ENCODE measurements at places on chromosomes 12 and 14. TPM values are rescaled to one million over a fixed set of nuclear protein-coding genes. Genes with fewer than 3 reads are reported as not detected.

- DNase-seq: no peak
These were observed 404 bp upstream of the CCDC91 start for GRCh38 chr12:28189784-28190320.

- no peak for DNase-seq
These were observed 3.2 kb upstream of the EGLN3 start for GRCh38 chr14:33954016-33954598.

- no peak for DNase-seq
These were observed 9.0 kb downstream of the ARHGDIB start for GRCh38 chr12:14952299-14952921.

- DNase-seq: no peak
These were observed 16.7 kb upstream of the FAIM2 start for GRCh38 chr12:49920241-49920914.

- DNase-seq: no peak
These were observed 245.4 kb downstream of the FOXN3 start for GRCh38 chr14:89171628-89172027.

DNA sequence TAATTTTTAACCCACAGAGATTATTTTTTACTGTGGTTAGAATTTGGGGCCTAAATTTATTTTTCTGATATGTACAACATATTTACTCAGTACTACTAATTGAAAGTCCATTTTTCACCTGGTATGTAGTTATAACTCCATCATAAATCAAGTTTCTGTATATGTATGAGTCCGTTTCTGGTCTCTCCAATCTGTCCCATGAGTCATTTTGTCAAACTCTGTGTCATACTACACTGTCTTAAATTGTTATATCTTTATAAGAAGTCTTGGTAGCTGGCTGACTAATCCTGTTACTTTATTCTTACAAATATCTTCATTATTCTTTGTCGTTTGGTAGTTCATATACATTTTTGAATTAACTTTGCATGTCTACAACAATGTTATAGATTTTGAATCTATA is 344.0 kb downstream of the PDZRN4 start:
- no peak for DNase-seq

GRCh38 chr12:57832966-57833365 is 13.6 kb downstream of the CTDSP2 start:
- no peak for DNase-seq

DNA sequence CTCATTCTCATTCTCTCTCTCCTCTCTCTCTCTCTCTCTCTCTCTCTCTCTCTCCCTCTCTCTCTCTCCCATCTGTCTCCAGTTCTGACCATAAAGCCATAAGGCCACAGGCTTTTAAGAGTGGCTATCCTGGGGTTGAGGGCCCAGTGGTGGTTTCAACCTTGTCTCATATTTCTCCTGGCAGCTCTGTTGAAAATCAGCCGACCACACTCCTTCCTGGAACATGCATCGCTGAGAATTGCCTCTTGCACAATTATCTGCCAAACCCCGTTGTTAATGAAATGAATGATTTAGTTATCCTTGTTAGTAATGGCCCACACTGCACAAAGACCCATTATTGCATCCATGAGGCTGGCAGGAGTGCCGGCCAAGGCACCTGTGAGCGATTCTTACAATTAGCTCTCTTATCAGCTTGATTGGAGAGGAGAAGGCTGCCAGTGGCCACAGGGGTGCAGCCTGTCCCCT is 30.4 kb upstream of the KCNA5 start:
- no peak for DNase-seq

DNA sequence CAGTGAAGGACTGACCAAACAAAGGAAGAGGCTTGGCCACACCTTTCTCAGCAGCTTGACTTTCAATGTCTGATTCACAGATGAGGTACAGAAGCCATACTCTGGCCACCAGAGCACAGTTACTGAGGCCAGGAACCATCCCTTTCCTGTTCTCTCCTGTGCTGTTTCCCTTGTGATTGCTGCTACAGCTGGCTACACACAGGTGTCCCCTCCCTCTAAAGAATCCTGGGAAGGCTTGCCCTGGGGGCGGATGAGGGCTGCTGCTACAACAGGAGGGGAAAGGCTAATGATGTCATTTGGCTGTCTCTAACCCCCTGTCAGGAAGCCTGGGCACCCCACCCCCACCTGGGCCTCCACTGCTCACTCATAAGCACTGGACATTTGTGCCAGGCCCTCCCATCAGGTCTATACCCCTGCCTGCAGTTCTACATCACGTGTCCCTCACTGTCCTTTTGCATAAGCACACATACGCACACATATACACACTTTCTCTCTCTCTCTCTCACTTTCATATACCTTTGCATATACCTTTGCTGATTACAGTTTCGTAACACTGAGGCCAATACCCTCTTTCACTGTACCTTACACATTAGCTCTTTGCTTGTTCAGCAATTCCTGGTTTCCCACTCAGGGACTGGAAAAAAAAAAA is 41.4 kb downstream of the PRPF40B start:
- DNase-seq: no peak

- DNase-seq: no peak
These were observed 184.8 kb upstream of the PDE3A start for GRCh38 chr12:20183563-20183962.

GRCh38 chr14:95183532-95184412 is 26.4 kb upstream of the DICER1 start:
- no peak for DNase-seq

GRCh38 chr12:78797196-78797931 is 67.2 kb upstream of the SYT1 start:
- DNase-seq: no peak

- no peak for DNase-seq
These were observed 3.4 kb upstream of the LGMN start for GRCh38 chr14:92751819-92752218.

DNA sequence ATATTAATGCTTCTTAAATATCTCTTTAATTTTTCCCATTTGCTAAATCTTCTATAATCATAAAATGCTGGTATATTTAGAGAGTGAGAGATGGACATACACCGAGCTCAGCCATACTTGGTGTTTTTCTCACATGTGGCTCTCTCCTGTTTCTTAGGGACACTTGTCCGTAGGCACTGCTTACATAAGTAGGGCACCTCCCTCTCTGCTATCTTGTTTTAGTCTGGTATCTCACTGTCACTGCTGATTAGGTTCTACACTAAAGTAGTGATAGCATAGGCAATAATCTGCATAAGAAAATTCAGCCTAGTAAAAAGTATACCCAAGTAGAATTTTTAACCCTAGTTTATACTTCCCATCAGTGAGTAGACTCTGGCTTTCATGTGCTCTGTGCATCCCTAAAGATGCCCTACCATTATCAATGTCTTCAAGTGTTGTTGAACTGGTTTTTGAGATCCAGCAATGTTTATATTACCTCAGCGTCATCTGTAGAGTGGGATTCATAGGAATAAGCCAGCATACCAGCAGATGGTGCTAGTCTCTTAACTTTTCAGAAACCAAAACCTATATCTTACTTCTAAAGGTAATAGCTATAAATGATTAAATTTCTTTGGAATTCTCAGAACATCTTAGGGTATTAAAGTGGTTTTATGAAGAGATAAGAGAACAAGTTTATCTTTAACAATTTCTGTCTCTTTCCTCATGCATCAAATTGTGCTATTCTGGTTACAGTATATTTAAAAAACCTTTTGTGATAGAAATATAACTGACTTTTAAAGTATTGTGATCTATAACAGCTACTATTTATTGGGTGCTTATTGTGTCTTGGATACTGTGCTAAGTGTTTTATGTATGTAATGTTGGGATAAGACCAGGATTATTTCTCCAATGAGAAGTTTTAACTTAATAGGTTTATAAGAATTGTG is 32.9 kb downstream of the ARID2 start:
- peak; percentile 25 for DNase-seq

GRCh38 chr14:43692706-43693105 is 814.4 kb downstream of the FSCB start:
- no peak for DNase-seq

DNA sequence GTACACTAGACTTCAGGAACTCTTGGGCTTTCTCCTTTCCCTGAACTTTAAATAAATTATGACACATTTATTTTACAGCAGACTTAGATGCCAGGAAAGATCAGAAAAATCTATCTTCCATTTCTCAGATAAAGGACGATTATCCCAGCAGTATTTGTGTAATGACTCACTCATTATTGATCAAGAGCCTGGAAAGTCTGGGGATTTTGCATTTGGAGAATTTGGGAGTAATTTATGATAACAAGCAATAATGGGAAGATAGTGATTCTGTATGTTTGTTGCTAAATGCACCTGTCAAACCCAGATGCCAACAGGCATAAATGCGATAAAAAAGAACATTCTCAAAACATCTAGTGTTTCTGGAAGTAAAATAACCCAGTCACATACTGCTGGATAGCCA is 480.2 kb upstream of the ATP2B1 start:
- DNase-seq: no peak

CELA1 gene
- polyA plus RNA-seq: not detected

VDR gene
- 0.75 TPM for polyA plus RNA-seq

CIROP gene
- polyA plus RNA-seq: not detected

TMCC3 gene
- 23.2 TPM for polyA plus RNA-seq

Measured in hindlimb muscle (tissue), 1 donor.